Memory B cell (primary cell): ENCODE measurements at places on chromosomes 4 and X.

DNA sequence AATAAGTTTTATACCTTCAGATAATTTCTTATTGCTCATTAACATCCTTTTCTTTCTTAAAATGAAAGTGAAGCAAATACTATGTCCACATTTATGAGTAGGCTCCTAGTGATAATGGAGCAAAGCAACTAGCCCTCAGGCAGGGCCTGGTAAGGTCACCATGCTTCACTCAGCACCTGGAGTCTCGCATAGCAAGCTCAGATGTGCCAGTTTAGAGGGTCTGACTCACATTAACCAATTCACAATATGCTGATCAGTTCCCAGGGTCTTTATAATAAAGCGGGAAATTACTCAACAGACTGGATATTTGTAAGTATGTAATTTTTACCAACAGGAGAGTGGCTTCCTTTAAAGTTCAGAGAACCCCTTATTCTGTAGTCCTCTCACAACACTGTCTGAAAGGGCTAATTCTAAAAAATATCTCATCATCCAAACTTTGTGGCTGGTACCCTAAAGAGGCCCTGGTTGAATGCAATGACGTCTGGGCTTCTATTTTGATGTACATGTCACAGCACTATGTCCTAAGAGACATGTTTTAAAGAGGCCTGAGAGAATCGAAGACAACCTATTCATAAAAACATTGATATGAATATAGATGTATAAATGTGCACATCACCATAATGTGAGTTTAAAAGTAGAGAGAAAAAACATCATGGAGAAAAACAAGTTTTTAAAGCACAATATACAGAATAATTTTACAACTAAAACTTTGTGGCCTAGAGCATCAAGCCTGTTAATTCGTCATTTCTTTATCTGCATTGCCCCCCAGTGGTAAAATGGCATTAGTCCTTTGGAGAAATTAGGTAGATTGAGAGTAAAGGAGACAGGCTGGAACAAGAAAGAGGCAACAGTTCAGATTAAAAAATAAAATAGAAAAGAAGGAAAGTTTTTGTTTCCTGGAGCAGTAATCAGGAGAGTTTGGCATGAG lies 44.3 kb downstream of the IL21 start:
- no peak for DNase-seq

DNA sequence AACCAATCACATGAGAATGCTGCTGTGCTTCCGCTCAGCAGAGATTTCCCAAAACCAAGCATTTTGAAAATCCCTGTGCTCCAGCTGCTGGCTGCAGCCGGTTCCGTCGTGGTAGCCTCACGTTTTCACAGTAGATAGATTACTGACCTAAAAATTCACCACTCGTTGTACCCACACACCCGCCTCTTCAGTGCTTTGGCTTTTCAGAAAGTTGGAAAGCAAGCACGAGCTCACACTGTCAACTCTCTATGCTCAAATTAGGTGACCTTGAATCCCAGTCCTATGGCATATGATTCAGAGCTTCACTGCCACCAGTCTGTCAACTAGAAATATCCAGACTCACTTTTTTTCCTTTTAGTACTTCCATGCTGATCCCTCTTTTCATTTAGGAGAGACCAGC lies 168.9 kb downstream of the DCTD start:
- no peak for DNase-seq

GRCh38 chr4:23134331-23134730 lies 441.6 kb downstream of the GBA3 start:
- DNase-seq: no peak

GRCh38 chr4:14827111-14827510 lies 175.2 kb upstream of the CPEB2 start:
- no peak for DNase-seq

DNA sequence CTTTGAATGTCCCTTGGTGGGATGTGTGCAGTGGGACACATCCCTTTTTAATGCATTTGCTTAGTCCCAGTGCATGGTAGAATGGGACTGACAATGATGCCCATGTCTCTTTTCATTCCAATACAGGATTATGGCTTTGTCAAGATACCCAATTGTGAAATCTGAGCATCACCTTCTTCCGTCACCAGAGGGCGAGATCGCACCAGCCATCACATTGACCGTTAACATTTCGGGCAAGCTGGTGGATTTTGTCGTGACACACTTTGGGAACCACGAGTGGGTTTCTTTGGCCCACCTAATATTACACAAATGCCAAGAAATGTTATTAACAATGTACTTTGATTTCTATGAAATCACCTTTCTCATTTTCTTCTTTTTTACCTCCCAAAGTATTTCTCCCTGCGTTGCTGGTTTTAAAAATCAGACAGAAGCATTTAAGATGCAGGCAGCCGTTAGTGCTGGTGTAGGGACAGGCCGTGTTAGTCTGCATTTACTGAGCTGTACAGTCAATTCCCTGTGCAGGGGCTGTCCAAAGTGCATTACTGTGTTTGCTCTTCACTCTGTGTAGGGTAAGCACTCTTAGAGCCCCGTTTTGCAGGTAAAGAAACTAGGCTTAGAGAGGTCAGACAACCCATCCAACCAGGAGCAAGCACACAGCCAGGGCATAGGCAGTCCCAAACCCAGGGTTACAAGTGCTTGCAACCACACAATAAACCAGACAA lies 46.5 kb downstream of the CWH43 start:
- no peak for DNase-seq

GRCh38 chr4:9919047-9919446 lies 102.2 kb downstream of the SLC2A9 start:
- DNase-seq: no peak

DNA sequence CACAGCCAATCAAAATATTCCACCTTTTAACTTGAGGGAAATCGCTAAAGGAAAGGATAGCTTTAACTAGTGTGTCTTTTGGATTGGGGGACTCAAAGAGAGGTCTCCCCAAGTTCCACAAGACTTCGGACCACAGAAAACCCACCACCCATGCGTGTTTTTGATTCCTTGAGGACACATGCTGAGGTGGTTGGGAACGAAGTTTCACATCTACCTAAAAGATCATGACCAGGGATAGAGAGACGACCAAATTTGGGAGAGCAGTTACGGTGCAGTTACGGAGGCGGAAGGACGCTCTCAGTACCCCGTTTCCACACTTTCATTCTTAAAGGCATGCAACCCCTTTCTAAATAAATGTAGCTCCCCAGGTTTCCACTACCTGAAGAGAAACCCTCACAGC lies 1.1 kb downstream of the PCYT1B start:
- no peak for DNase-seq

DNA sequence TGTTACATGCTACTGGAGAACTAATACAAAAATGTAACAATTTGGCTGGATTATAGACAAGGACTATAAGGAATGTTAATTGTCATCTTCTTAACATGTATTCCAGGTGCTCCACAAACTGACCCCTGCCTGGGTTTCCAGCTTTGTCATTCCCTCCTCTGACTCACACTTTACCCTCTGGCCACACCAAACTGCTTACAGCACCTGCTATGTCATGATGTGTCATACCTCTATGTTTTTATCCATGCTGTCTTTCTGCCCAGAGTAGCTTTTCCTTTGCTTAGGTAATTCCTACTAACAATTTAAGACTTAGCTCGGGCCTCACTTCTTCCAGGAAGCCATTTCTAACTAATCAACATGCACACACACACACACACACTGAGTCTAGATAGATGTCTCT lies 14.0 kb upstream of the SHROOM4 start:
- no peak for DNase-seq

- no peak for DNase-seq
Measured at GRCh38 chrX:40908026-40908425, 172.7 kb upstream of the MED14 start.

GRCh38 chrX:33987458-33987857 lies 144.7 kb downstream of the FAM47A start:
- DNase-seq: no peak

- DNase-seq: no peak
Measured at GRCh38 chrX:15785176-15785750, 5.0 kb upstream of the ZRSR2 start.

DNA sequence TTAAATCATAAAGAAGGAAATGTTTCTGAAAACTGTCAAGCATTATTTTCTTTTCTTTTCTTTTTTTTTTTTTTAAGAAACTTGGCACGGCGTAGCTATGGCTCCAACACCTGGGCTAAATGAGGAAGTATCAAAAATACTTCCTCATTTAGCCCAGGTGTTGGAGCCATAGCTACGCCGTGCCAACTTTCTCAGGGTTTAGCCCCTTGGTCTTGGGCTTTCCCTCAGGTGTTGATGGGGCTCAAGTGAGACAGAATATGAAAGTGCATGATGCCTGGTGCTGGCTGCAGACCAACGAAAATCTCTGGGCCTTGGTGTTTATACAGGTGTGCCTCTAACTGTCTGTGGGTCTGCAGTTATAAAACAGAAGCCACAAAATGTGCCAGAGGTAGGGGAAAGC lies 132.7 kb downstream of the ARHGAP24 start:
- peak; percentile 64 for DNase-seq

- DNase-seq: no peak
Measured at GRCh38 chr4:74618659-74619058, 173.7 kb downstream of the AREG start.

- no peak for DNase-seq
Measured at GRCh38 chr4:159343116-159343515, 240.2 kb downstream of the RAPGEF2 start.

- no peak for DNase-seq
Measured at GRCh38 chr4:187128976-187129375, 405.3 kb upstream of the FAT1 start.

- no peak for DNase-seq
Measured at GRCh38 chr4:181503687-181504390, 739.4 kb upstream of the TENM3 start.

GRCh38 chr4:88728146-88728545 lies 30.5 kb upstream of the NAP1L5 start:
- no peak for DNase-seq

DNA sequence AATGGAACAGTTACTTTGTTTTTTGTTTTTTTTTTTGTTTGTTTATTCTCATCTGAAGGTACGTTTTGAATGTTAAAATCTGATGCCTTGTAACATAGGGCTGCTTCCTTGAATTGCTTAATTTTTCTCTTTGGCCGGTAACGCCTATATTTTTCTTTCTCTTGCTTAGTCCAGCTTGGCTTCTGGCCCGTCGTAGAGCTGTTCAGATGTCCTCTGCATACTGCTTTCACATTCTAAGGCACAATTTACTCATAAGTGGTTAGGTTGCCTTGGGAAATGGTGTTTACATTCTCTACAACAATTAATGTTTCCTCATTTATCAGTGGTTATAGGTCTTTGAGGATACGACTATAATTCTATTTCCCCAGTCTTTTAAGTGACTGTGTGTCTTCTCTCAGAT lies 7.9 kb downstream of the NONO start:
- DNase-seq: no peak

DNA sequence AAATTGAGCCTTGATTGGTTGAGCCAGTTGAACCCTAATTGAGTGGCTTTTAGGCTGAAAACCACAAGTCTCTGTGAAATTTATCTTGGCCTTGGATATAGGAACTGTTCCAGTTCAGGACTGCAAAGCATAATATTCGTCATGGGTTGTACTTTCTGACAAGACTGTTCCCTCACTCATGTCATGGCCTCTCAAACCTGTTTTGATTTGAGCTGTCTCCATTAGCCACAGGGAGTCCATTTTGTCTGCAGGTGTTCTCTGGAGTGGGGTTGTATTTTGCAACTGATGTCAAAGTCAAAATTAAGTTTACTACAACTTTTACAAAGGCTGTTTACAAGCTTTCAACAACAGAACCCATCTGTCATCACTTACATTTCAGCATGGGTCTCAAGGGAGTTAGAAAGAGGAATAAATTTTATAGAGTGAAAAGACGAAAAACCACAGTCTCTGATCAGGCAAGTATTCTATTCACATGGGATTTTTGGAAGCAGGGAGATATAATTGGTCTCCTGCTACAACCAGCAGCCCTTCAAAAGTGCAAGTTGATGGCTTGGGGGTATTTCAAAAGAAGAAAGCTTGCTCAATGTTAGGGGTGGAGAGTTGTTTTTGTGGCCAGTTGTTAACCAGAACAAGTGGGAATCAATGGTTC lies 1716.3 kb downstream of the C4orf33 start:
- no peak for DNase-seq

- DNase-seq: no peak
Measured at GRCh38 chrX:37717708-37718107, 32.1 kb downstream of the XK start.

GRCh38 chrX:30224536-30224935 lies 5.9 kb upstream of the MAGEB3 start:
- DNase-seq: no peak
